ENCODE measurements at places on chromosomes 7 and 10. TPM values are rescaled to one million over a fixed set of nuclear protein-coding genes. Genes with fewer than 3 reads are reported as not detected.

Gene SLC26A5
- total RNA-seq, result 0.64 TPM

Gene SPDYE11
- not detected for total RNA-seq

Gene AQP1
- 6.6 TPM for total RNA-seq

Gene ZNF783
- total RNA-seq, result 4.2 TPM

Gene CYP3A7
- total RNA-seq, result not detected

Gene ARL3
- total RNA-seq, result 4.4 TPM

Gene ELAPOR2
- total RNA-seq, result 101 TPM

Gene FAM241B
- 0.39 TPM for total RNA-seq

Gene FOXL3
- total RNA-seq, result not detected

Gene RET
- total RNA-seq, result 2.9 TPM

DNA sequence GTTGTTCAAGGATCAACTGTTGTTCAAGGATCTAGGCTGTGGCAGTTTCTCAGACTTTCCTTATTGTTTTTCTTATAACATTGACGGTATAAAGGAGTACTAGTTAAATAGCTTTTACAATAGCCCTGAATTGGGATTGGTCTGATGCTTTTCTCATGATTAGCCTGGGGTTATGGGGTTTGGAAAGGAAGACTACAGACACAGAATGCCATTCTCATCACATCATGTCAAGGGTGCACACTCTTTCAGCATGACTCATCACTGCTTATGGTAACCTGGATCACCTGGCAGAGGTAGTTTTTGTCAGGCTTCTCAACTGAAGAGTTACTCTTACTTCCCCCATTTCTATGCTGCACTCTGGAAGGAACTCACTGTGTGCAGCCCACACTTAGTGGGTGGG is 194.2 kb upstream of the NPSR1 start:
- DNase-seq, result no peak

DNA sequence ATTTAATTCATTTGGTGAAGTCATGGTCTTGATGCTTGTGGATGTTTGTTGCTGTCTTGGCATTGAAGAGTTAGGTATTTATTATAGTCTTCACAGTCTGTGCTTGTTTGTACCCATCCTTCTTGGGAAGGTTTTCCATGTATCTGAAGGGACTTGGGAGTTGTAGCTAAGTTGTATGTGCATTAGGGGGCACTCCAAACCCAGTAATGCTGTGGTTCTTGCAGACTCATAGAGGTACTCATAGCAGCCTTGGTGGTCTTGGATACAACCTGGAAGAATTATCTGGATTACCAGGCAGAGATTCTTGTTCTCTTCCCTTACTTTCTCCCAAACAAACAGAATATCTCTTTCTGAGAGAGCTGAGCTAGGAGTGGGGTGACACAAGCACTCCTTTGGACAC is 93.2 kb downstream of the ADCYAP1R1 start:
- DNase-seq, result no peak

GRCh38 chr7:1385809-1386622 is 73.3 kb downstream of the MICALL2 start:
- DNase-seq, result no peak

GRCh38 chr10:118832241-118832651 is 77.5 kb upstream of the CACUL1 start:
- peak; percentile 11 for DNase-seq

DNA sequence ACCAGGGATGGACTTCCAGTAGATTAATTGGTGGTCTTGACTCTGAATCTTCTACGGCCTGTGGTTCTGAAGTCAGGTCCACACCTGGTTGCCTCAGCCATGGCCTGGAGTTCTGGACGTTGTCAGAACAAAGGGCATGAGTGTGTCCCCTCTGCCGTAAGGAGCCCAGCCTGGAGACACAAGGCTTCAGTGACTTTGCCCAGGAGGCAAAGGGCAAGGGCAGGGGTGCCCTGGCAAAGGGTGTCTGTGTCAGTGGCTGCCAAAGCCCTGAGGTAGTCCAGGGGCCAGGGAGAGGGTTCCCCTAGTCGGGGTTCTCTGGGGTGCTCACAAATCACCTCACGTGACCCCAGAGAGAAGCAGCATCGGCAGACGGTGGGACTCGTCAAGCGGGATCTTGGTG is 273.2 kb upstream of the ZNF32 start:
- no peak for DNase-seq

DNA sequence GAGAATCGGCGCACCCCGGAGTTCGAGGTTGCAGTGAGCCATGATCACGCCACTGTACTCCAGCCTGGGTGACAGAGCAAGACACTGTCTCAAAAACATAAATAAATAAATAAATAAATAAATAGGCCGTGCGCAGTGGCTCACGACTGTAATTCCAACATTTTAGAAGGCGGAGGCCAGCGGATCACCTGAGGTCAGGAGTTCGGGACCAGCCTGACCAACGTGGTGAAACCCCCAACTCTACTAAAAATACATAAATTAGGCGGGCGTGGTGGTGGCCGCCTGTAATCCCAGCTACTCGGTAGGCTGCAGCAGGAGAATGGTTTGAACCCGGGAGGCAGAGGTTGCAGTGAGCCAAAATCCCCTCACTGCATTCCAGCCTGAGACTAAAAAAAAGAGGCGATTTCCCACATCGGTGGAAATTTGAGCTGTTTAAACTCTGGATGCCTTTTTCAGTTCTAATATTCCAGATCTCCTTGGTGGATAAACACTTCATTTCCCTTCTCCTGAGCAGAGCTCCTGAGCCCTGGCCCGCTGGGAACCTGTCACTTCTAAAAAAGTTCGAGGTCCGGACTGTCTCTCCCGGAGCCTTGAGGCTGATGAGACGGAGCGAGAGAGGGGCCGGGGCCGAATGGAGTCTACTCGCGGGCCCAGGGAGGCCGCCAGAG is 2.0 kb upstream of the NFKB2 start:
- DNase-seq, result no peak

DNA sequence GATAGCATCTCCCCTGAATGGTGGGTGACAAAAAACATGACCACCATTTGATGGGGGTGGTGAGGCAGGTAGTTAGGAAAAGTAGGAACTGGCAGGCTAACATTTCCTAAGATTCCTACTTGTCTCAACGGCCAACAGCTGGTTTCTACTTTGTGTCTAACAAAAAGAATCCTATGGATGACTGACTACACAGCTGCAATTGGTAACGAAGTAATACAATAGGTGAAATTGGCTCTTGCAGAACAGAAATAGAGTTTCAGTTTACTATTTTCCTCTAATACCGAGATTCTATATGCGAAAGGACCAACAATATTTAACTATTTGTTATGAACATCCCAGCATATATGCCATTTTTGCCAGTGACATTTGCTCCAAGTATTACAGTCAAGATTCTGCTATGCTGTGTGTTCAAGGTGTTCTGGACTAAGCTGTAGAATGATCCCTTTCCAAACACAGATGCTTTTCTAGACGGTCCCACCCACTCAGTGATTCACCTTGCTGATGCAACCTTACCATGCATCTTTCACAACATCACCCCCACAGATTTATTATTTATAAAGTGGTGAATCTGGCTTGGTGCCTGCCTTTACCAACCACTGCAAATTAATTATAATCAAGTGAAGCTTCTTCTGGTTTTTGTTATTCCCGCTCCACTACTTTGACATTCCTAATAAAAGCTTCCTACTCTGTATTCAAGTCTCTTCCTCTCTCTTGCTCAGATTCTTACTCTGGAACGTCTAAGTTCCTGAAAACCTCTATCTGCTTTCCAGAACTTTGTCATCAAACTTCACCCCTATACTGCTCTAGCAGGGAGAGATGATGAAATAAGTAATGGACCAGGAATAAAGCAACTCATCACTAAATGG is 16.8 kb downstream of the BBIP1 start:
- no peak for DNase-seq

DNA sequence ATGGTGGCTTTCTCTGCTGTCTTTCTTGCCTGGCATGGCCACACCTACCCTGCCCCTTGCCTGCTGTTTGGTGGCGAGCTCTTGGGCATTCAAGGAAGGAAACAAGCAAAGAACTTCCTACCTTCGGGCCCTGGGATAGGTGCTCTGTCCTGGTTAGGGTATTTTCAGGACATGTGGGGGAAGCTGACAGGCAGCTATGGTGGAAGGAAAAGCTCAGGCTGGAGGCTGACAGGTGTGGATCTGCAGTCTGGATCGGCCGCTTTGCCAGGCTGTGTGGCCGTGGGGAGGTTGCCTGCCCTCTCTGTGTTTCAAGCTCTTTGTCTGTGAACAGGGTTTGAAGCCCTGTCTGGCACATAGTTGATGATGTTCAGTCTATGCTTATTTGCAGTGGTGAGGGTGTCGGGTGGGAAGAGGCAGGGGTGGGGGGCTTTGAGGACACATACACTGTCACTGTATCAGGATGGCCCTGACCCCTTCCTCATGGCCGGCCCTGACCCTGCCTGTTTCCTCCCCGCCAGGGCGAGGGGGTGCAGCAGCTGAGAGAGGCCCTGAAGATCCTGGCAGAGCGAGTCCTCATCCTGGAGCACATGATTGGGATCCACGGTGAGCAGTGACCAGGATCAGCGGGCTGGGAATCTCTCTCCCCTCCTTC is 73.7 kb downstream of the MYL10 start:
- no peak for DNase-seq

DNA sequence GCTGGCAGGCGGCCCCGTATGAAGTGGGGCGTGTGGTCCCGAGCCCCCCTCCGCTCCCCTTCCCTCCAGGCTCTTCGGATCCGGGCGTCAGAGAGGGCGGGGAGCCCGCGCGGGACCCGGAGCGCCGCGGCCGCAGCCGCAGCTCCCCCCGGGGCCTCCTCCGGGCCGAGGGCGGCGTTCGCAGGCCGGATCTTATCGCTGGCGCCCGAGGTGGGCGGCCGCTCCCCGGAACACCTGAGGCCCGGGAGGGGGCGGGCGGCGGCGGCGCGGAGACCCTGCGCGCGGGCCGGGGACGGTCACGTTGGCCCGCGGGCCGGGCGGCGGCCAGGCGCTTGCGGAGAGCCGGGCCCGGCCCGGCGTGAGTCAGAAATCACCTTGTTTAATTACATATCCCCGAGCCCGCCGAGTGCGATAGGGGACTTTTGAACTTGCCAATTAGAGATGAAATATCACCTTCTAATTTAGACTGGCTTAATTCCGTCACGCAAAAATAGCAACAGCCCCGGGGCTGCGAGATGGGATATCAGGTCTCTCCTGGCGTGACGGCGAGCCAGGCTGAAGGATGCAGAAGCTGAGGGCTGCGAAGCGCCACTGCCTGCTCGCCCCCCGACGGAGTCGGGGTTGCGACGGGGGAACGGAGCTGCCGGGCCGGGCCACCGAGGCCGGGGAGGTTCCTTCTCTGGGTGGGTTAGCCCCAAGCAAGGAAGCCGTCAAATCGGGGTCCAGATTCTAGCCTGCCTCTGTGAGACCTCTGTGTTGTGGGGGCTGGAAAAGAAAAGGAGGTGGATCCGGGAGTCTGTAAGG is 43.4 kb downstream of the LDB3 start:
- no peak for DNase-seq

DNA sequence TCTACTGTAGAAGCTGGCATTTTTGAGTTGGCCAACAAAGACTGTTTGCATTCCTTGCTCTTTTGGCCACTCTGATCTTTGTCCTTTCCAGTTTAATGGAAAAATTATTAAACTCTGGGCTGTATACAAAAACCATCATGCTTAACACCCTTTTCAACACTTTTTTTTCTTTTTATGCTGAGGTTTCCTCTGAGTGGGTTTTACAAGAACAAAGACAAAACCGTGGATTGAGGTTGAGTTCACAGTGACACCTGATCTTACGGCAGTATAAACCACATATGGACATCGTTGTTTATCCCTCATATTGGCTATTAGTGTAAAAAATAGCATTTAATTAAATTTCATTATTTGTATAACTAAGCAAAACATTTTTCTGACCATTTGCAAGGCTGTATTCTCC is 21.8 kb downstream of the MGAM start:
- no peak for DNase-seq

DNA sequence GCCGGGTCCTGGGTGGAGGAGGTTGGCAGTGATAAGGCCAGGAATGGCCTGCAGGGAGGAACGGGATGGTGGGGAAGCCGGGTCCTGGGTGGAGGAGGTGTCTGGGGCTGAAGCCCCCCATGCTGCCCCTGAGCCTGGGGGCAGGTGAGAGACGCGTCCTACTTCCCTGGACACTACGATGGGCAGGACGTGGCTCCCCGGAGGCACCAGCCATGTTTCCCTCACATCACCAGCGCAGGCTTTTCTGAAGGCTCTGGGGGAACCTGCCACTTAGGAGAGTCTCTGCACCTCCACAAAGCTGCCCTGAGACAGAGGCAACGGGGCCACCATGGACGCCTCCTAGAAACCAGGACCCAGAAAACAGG is 324.8 kb downstream of the DNAJB6 start:
- no peak for DNase-seq

DNA sequence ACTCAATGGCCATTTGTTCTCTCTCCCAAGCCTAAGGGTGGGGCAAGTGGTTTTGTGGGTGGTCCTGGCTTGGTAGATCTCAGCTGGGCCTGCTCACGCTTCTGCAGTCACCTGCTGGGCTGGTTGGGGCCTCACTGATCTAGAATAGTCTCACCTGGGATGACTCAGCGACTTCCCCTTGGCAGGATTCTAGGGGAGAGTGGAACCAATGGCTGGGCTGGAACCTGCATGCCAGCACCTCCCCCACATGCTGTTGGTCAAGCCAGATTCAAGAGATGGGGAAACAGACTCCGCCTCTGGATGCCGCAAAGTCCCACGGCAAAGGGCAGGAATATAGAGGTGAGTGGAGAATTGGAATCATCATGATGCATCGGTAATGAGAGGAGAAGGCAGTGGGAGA is 292.9 kb upstream of the NPVF start:
- DNase-seq, result no peak

GRCh38 chr10:132888898-132889490 is 53.4 kb downstream of the CFAP46 start:
- DNase-seq, result no peak

All from dermis microvascular lymphatic vessel endothelial cell (primary cell).